ENCODE measurements at places on chromosomes 3 and 15.

DNA sequence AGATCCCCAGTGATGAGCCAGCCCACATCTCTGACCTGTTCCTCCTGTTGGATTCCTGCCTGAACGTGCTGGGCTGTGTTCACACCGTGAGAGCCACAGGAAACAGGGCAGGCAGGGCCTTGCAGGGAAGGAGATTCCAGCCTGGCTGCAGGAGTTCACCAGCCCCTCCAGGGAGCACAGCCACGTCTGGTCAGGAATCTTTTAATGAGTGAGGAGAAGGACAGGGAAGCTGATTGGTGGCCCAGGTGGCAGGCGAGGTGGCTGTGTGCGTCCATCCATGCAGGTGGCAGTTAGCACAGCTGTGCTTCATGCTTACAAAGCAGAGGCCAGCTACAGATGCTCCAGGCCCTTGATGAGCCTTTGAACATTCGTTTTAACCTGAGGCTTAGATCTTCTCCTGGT lies 10.5 kb downstream of the LRRK1 start:
- no peak for DNase-seq

GRCh38 chr3:15361494-15362214 lies 29.3 kb upstream of the SH3BP5 start:
- no peak for DNase-seq

GRCh38 chr3:128988286-128988685 lies 5.6 kb downstream of the CFAP92 start:
- no peak for DNase-seq

DNA sequence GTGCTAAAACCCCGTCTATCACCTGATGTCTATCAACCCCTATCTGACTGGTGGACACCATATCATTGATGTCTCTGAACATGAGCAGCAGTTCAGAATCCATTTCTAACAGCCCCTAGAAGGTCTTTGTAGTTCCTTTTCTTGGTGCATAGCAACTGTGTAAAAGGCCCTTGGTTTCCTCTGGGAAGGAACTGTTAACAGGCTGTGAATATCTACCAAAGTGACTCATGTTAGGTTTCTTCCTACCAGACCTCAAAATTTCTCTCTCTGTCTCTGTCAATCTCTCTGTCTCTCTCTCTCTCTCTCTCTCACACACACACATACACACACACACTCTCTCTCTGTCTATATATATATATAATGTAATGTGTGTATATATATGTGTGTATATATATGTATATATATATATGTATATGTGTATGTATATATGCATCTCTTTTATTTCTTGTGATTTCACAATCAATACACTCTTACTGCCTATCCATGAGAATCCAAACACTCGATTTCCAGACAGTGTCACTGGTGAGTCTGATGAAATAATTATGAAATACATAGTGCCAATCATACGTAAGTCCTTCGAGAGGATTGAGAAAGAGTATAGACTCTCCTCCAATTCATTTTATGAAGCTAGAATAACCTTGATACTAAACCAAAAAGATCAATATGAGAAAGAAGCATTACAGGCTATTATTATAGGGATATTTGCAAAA lies 335.9 kb upstream of the SLCO3A1 start:
- no peak for DNase-seq

DNA sequence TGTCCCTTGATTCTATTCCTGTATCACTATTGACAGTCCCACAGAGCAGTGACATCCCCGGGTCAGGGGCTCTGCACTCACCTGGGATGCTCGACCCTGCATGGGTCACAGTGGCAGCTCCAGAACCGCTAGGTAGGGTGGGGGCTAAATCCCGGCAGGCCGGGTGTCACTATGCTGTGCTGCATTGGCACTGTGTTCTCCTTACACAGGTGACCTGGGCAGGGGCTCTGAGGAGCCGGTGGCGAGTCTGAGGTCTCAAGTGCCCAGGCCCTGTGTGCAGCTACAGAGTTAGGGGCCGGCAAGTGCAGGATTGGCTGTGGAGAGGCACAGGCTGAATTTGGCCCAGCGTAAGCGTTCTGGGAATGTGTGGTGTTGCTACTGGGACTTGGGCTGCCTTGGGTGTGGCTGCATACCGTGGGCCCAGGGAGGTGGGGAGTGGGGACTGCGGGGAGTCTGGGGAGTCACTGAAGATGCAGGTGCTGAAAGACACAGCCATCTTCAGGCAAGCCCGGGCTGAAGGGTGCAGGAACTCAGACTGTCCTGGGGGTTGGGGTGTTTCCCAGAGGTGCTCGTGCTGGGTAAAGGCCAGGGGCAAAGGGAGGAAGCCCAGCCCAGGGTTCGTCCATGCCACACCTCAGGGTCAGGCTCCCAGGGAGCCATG lies 102.6 kb upstream of the PRR20G start:
- no peak for DNase-seq

DNA sequence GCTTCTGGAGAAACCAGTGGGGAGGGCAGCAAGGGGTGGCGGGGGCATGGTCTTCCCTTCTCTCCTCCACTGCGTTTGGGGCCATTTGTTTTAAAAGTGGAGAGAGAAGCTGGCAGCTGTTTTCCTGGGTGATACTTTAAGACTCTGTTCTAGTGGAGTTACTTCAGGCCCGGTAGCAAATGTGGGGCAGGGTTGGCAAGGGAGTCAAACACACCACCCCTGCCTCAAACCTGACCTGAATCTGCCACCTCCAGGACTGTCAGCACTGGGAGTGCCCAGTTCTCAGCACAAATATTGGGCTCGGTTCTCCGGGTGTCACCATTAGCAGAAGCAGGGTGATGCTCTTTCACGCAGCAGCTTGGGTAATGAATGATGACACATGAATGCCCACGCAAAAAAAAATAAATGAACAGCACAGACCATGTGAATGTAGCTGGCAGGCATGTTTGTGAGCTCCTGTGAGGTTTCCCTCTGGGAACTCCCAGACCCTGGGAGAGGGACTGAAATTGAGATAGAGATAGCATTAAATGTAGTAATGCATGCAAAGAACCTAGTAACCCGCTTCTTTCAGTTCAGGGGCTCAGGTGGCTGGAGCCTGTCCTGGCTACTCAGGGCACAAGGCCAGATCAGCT lies 424.0 kb downstream of the MCTP2 start:
- no peak for DNase-seq

DNA sequence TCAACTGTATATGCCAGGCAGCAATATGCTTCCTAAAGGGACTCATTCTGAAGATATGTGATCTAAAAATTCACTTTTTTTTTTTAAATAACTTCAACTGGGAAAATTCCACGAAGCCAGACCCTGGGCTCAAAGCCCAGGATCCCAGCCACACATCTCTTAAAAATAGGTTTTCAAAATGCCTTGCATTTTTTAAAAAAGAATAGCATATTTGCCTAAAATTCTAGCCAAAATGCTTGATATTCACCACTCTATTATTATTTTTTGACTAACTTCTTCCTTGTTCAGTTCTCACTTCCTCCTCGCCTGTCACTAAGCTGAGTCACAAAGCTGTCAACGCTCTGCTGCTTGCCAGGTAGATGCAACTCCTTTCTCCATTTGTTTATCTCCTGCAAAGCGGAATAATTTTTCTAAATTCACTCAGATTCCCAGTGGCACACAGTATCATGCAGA lies 28.0 kb upstream of the VGLL4 start:
- peak; percentile 69 for DNase-seq

- DNase-seq: no peak
Observed at GRCh38 chr15:91142106-91142744, 42.2 kb downstream of the SV2B start.

DNA sequence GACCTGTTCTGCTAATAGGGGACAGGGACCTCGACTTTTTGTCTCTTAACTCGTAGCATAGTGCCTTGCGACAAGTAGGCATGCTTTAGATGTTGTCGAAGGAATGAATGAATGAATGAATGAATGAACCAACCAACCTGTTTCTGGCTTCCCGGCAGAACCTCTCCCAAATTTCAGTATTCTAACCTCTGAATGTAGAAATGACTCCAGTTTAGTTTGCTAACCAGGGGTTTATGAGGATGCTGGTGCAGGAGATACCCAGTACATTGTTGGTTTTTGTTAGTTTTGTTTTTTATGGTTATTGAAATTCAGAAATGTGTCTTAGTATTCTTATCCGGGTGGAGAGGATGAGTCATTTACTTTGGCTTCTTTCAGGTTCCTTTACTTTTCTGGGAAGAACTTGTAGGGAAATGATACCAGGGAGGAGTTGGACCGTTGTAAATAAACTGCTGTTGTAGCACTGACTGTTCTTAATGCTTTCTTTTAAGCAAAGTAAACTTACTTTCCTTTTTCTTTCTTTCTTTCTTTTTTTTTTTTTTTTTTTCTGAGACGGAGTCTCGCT lies 29.6 kb upstream of the EHHADH start:
- DNase-seq: no peak

DNA sequence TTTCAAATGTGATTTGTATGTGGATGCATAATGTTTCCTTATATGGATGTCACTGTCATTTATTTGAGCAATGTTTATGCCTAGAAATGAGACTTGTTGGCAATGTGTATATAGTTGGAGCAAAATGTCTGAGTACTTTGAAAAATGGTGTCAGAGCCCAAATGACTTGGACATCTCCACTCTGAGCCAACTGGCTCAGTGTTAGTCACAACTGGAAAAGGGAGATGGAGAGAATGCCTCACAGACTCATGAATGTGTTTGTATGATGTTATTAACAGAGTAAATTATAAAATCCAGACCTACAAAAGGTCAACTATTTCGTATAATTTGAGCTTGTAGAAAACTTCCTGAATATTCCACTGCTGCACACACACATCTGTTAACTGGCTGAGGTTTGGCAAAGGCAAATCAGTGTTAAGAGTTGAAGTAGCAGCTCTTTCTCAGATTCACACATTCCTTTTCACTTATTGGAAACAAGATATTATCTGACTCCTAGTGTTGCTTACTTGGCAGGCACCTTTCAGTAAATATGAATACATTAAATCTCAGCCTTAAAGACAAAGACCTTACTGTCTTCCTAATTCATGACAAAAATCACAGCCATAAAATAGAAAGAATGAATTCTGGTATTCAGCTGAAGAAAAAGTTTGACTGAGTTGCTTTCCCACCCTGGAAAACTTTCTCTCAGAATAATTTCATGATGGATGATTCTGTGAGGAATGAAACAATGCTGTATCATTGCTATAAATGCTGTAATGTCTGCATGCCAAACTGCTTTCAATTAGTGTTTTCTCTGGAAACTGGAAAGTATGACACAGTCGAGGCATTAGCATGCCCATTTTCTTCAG lies 27.0 kb downstream of the ADIPOQ start:
- DNase-seq: no peak

DNA sequence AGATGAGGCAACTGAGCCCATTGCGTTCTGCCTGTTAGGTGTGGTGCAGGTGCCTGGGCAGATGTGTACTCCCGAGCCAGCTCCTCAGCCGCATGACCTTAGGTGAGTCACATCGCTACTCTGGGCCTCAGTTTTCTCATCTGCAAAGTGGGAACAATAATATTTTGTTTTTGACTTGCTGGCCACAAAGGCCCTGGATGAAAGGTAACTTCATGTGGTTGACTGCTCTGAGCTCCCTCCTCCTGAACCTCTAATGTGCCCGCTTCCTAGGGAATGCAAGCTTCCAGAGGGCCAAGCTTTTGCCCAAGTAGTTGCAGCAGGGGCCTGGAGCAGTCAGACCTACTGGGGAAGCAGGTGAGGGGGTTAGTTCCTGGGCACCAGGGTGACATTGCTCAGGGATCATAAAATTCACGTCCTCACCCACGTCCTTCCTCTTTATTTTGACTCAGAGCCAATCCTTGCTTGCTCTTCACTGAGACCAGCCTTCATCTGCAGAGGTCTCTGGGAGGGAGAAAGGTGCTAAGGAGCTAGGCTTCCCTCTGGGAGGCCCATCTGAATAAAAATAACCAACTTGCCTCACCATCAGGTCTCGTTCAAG lies 149.0 kb upstream of the TLE3 start:
- no peak for DNase-seq

DNA sequence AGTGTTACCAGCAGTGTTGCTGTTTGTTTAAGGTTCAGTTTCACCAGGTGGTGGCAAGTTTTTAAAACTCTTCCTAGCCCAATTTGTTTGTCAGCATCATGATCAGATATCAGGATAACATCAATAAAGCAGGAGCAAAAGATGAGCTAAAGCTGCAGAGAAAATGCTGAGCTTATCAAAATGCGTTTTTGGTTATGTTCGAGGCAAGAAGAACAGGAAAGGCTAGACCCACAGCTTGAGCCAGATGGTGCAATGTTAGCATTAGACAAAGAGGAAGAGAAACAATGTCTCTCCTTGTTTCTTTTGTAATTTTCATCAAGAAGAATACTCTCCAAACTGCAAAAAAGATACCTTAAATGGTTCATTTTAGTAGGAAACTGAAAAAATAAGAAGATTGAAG lies 66.2 kb downstream of the THRB start:
- DNase-seq: no peak

DNA sequence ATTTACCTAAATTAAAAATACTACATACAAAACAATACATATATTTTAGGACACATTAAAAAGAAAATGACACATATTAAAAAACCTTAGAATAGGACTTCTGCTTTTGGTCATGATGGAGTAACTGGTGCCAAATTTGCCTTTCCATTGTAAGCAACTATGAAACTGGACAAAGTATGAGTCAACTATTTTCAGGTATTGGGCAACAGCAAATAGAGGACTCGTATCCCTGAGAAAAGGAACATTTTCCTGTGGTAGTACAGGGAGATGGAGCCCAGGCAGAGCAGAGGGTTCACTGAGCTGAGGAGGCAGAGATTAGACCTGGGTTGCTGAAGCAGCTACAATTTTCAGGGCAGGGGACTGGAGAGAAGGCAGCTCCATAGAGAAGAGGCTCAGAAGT lies 14.7 kb downstream of the CCR1 start:
- no peak for DNase-seq

DNA sequence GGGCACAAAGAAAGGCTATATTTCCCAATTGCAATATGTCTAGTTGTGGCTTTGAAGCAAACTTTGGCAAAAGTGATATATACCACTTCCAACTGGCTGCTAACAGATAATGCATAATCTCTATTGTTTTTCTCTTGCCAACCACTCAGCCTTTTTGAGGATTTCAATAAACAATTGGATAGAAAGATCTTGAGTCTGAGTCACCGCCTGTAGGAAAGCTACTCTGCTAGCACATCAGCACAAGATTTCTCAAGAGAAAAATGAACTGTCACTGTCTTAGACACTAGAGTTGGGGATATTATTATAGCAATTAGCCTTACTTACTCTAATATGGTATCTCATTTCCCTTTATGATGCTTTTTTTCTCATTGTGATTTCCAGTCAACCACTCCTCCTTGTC lies 119.7 kb downstream of the SST start:
- DNase-seq: no peak

All from GM04504 (cell line).